ENCODE measurements at places on chromosomes 4 and X.

DNA sequence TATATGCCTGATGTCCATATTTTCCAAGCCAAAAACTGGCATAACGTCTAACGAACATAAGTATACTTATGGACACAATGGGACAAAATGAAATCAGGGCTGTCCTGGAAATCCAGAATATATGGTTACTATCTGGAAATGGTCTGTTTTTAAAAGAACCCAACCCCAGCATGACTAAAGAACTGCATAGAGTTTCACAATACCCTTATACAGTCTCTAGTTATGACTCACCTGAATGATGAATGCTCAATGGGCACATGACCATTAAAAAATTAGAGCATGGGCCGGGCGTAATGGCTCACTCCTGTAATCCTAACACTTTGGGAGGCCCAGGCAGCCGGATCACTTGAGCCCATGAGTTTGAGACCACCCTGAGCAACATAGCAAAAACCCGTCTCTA, 31.8 kb downstream of the AMMECR1 start:
- DNase-seq, result no peak

DNA sequence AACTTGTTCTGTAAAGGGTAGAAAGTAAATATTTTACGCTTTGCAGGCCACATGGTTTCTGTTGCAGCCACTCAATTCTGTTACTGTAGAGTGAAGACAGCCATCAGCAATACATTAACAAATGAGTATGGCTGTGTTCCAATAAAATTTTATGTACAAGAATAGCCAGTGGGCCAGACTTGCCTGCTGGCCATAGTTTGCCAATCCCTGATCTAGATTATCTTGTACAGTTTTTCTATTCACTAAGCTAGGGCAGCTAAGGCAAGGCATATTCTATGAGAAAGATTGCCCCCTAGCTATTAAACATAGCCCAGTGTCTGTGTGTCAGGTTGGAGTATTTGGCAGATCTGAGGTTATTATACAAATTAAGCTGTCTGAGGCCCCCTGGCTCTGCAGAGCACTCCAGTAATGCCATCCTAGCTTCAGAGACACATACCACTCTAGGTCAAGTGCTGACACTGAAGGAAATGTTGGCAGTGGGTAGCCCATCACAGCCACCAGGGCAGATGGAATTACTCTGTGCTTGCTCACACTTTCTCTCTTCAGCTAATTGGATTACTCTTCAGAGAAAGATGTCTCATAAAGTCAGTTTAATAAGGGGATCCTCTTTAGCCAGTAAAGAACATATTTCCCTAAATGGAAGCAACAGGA, 40.7 kb downstream of the MTTP start:
- DNase-seq, result no peak

GRCh38 chr4:158090323-158090722, 82.5 kb downstream of the GASK1B start:
- no peak for DNase-seq

DNA sequence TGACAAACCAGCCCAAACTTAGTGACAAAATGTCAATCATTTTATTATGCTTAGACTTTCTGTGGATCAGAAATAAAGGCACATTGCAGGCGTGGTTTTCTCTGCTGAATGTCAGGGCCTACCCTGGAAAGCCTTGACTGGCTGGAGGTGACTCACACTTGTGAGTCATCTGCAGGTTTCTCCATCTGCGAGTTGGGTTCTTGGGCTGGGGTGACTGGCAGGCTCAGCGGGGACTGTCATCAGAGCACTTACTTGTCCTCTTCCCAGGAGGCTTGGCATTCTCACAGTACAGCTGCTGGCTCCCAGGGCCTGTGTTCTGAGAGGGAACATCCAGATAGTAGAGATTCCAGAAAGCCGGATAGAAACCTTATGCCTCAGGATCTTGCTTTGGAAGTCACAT, 153.8 kb upstream of the AGA start:
- DNase-seq, result no peak

DNA sequence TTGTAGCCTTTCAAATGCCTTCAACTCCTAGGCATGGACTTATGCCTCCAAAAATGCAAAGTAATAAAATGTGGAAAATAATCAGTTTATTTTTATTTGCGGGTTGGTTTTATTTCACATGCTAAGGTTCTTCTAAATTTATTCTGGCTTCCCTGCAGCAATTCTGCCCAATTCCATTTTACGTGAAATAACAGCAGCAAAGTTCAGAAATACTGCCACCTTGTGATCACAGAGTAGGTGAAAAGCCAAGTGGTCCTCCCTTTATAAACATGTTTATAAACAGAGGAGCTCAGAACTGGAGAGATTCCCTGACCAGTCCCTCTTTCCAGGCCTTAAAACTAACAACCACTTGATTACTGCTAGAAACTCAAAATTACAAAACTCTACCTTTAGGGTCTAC, 14.7 kb upstream of the DCHS2 start:
- DNase-seq, result no peak

DNA sequence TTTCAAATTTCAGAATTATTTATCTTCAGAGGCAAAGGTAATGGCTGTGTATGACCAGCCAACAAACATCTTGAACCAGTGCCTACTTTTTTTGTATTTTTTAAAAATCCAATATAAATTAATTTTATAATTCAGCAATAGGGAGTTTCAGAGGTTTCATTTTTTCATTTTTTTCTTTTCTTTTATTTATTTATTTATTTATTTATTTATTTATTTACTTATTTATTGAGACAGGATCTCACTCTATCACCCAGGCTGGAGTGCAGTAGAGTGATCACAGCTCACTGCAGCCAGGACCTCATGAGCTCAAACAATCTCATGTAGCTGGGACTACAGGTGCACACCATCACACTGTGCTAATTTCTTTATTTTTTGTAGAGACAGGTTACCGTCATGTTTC, 250.5 kb downstream of the TMEM47 start:
- DNase-seq, result no peak

GRCh38 chr4:94345969-94346368, 3.3 kb upstream of the HPGDS start:
- no peak for DNase-seq

GRCh38 chr4:127131527-127131926, 501.2 kb upstream of the INTU start:
- DNase-seq, result no peak

DNA sequence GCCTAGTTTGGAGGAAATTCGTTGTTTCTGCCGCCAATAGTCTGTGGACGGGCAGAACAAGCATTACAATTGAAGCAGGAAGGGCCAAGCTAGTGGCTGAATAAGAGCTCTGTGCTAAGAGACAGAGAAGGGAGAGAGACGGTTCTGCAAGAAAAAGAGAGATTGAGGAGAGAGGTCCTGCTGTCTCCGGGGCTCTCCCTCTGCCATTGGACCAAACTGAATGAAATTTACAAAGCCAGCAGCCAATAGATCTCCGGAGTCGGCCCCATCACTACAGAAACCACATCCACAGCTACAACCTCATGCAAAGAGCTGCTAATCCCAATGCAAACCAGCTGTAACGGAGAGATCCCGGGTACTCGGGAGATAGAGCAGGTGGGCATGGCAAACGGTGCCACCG, at the start of gene NLGN4X:
Gene NLGN4X, minus strand, starts transcription at position 148 of the 400 bp plus-strand sequence. CDS start 77,401 bp downstream, outside the sequence.
- no peak for DNase-seq

GRCh38 chrX:96705905-96706304, 21.3 kb downstream of the DIAPH2 start:
- DNase-seq, result no peak

DNA sequence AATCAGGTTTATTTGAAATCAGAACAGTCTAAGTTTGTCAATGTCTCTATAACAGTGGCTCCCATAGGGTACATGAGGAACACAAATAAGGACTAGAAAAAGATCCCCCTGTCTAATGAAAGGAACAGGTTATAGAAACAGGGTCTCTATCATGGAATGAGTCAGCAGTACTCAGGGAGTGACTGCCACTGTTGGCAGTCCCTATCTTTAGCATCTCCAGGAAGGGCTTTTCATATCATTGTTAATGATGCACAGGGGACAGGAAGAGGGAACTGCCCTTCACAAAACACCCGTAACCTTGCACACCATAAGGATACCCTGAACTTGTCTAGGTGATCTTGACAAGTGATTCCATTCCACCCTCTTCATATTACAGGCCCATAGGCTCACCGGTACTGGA, 38.5 kb upstream of the SMIM10L2A start:
- DNase-seq, result no peak

DNA sequence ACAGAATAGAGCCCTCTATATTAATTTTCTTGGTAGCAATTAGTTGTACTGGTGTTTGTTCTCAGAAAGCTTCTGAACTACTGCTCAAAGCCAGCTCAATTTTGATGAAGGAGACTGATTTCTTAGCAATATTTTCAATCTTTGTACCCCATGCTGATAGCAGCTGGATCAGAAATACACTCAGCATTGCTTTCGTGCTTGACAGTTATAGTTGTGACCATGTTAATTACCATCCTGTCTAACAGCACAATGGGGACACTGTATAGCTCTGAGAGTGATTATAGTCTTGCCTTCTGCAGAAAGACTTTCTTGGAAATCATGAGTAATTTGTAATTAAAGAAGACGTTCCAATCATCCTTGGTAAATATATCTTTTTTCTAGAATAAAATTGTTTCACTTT, 79.7 kb upstream of the GNPDA2 start:
- DNase-seq, result no peak

DNA sequence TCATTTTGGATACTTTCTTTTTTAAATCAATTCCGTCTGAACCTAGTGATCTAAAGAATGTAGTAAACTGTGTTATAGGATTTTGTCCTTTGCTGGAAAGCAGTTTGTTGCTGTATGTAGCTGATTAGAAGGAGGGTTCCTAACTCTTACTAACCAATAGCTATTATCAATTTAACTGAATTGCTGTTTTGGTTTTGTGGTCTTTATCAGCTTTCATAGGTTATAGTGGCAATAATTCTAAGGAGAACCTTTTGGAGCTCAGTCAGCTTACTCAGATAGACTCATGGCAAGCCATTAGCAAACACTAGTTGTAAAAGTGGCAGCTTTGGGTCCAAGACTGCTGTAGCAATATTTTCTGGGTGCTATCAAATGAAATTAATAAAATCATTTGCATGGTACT, 29.6 kb downstream of the SH3BGRL start:
- DNase-seq, result no peak

GRCh38 chr4:101792056-101792590, 1.6 kb downstream of the BANK1 start:
- no peak for DNase-seq

DNA sequence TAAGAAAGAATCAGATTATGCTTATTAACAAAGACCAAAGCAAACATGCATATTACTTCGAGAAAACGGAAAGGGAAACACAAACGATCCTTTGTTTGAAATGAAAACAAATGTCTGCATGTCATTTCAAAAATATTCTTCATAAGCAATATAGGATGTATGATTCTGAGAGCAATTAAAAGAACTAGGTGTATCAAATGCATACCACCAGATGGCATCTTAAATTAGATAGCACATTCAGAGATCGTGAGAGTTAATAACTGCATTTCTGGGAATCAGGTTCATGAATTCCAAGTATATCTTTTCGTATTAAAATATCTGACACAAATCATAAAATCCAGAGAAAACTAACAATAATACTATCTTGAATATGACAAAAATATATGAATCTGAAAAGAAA, 159.5 kb downstream of the PPP3CA start:
- DNase-seq, result no peak

DNA sequence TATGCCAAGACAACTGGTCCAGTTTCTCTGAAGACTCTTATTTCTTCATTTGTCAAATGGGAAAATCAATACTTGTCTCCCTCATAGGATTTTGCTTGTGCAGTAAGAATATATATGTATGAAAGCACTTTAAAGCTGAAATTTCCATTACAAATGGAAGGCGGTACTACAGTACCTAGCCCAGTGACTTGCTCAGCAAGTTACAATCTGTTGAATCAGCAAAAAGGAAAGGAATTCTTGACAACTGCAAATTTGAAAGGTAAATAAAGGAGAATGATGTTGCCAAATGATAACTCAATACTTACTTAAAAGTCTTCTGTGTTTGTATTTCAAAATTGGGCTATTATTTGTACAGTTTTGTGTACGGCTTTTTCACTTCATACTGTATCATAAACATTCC, 71.1 kb downstream of the PKD2 start:
- DNase-seq, result no peak

- DNase-seq, result no peak
Measured at GRCh38 chr4:83261307-83261706, 23.3 kb downstream of the COQ2 start.

- no peak for DNase-seq
Measured at GRCh38 chr4:24655971-24656370, 71.6 kb upstream of the DHX15 start.

DNA sequence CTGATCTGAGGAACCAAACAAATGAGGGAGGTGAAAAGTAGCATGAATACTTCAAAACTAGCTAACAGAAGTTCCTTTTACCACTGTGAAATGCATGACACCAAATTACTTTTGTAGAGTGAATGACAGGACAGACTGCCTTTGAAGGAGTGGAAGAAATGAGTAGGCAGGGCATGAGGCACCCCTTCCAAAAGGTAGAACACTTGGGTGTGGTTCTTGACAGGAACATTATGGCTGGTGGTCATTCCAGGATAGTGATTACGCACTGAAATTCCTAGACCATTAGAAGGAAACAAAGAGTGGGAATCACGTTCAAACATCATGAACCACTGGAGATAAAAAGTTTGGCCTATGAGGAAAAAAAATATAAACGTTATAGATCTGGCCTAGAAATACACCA, 4.9 kb downstream of the HUWE1 start:
- no peak for DNase-seq

GRCh38 chr4:2935762-2936743, 27.2 kb downstream of the NOP14 start:
- peak; percentile 51 for DNase-seq

DNA sequence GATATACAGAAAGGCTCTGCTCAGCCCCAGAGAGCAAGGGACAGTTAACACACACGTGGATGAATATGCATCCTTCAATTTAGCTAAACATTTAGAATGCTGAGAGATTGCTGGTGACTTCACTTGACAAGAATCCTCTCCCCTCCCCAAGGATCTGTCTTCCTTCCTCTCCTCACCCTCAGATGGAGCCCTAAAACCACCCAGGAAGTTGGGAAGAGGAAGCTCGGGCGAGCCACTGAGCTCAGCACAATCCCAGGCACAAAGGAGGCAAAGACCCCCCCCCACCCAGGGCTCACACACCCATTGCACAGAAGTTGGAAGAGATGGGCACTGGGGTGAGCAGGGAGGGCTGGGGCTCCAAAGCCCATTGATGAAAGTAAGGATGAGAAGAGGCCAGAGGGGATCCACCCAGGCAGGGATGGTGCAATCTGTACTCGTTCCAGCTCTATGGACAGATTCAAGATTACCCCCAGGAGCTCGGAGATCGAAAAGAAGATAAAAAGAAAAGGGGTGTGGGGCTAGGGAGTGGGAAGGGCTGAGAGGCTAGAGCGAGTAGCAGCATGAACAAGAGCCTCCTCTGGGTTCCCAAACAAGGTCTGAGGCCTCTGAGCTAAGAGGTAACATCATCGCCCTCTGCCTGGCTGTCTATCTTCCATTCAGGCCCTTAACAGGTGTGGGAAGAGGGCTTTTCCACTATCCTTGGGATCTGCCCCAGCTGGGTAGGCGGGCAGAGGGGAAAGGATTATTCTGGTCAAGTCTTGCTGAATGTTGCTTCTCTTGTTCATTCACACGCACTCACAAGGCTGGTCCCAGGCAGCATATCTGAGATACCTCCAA, 1.2 kb downstream of the TFE3 start:
- peak; percentile 34 for DNase-seq
